Stimulated activated CD8-positive, alpha-beta memory T cell treated with anti-CD3 and anti-CD28 coated beads, Interleukin-15, amount 100 ng/mL, for 48 hours (primary cell): ENCODE measurements at places on chromosomes 1 and 21.

DNA sequence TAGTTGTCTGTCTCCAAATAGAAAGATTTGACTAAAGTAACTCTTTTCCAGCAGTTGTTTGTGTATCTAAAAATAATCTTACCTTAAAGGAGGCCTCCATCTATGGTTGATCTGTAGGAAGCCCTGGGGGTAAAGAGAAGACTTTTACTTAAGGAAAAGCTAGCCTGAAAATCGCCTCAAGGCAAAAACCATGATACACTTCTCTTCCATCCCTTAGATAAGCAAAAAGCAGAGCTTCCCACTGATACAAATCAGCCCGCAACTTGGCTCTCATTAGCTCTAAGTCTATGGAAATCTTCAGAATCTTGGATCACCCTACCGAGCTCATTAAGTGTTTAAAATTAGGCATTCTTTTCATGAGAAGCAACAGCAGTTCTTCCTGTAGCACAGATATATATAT, 576.9 kb upstream of the PTBP2 start:
- DNase-seq, result no peak

GRCh38 chr1:65141394-65141793, 6.6 kb upstream of the AK4 start:
- no peak for DNase-seq

DNA sequence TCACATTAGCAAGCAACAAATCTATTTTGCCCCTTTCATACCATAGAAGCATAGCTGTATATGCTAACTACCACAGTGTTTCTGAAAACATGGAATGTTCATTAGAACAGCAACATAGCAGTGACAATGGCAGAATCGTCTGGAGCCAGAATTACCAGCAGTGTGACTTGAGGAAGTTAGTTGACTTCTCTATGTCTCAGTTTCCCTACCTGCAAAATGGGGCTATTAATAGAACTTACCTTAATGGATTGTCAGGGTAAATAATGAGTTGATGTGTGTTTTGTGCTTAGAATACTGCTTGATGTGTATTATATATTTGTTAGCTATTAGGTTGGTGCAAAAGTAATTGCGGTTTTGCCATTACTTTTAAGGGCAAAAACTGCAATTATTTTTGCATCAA, 14.8 kb upstream of the GJA9 start:
- DNase-seq, result no peak

GRCh38 chr1:247329097-247329617, 2.5 kb downstream of the ZNF496 start:
- no peak for DNase-seq

DNA sequence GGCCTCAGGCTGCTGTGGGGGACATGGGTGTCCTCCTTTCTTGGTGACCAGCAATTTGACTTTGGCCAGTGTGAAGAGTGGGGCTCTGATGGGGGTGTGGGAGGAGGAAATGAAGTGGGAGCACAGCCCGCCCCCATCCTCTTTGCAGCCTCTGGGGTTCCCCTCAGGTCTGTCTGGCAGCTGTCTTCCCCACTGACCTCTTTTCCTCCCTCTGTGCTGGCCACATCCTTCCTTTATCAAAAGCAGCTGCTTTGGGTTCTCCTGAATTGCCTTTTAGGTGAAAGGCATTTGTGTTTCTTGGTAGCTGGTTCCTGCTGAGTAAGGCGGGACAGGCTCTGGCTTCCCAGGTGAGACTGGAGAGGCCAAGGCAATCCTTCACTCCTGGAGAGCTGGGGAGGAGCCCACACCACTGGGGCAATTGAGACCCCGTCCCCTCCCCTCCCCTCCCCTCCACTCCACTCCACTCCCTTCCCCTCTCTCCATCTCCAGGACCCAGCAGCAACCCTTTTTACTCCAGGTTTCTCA, 24.9 kb downstream of the PCAT6 start:
- DNase-seq, result no peak

DNA sequence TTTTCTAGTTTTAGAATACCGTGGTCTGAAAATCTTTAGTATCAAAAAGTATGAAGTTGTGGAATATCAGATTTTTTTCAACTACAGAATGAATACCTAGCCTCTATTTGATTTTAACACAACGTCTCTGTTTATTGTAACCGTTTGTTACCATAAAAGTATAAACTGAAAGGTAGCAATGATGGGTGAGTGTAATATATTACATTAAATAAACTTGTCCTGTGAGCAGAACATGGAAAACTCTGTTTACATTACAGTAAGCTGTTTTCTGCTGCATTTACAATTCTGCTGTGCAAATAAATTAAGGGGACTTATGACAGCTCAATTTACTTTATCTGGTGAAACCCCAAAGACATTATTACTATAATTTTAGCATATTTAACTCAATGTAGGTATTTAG, 62.5 kb downstream of the CHRM3 start:
- DNase-seq, result no peak

DNA sequence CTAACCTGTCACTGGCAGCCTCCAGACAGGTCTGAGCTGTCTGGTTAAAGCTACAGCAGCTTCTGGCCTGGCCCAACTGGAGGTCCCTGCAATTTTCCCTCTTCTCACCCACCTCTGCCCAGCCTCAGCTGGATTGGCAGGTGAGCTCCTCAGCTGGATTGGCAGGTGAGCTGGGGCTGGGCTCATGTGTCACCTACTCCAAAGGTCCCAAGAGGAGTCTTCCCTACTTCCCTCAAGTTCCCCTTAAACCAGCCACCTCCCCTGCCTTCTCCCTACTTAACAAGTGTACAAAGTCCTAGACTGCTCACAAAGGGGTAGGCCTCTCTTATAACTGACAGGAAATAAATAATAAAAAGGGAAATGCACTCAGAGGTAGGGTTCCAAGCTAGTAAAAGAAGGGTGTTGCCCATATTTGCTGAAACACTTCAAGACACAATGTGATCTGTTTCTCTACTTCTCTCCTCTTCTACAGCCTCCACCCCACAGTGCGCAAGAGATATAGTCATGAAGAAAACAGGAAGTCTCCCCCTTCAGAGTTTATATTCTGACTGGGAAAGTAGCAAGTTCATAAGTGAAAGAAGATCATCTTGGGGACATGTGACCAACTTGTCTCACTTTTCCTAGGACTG, at the start of gene GPA33:
Gene GPA33 (minus strand): TSS at position 64 of the 629 bp plus-strand sequence. CDS start 90 bp downstream, outside the sequence.
- no peak for DNase-seq

DNA sequence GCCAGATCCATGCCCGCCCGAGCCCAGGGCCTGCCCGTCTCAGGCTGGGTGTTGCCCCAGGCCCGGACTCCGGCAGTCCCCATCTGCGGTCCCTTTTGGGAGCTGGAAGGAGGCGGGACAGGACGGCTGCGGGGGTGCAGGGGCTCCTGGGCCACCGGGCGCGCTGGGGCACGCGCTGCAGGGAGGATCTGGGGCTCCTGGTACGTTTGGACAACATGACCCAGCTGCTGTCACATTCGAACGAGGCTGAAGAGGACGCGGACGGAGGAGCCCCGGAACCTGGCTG, 6.6 kb upstream of the CALML6 start:
- DNase-seq, result no peak

GRCh38 chr21:28758042-28758882, 234.4 kb downstream of the LTN1 start:
- no peak for DNase-seq

DNA sequence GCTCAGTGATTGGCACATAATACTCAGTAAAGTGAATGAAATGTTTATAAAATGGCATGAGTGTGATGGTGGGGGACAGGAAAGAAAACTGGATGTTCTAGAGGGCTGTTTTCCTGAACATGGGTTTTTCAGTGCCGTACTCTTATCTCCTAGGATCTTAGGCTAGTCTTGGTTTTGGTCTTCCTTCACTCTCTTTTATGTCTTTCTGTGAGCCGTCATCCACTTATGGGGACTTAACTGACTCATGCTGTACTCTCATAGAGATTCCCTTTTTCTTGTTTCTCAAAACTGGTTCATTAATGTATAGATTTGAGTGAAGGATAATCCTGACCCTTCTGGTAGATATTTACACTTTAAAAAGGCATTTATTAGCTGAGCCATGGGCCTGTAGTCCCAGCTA, 16.6 kb downstream of the AGO3 start:
- no peak for DNase-seq

- DNase-seq, result peak; percentile 53
Observed at GRCh38 chr1:30801771-30802198, 44.2 kb upstream of the LAPTM5 start.

GRCh38 chr1:184082541-184083415, 31.2 kb downstream of the TSEN15 start:
- DNase-seq, result no peak

GRCh38 chr1:114536043-114536442, 25.0 kb upstream of the TRIM33 start:
- no peak for DNase-seq

- no peak for DNase-seq
Observed at GRCh38 chr1:85404408-85404807, 60.6 kb downstream of the DDAH1 start.

DNA sequence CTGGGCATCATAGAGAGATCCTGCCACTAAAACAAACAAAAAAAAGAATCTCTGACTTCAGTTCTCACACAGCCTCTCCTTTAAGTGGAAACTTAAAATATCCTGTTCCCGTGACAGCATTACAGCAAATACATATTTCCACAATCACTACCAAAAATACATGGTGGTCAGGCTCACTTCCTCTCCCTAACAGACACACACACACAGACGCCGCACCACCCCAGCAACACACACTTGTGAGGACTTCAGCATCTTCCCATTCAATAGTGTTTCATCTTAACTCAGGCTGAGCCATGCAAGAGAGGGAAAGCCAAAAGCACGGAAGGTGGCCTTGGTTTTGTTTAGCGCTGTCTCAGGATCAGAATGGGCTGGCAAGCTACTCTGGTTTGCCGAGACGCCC, 21.9 kb downstream of the KIAA1614 start:
- DNase-seq, result no peak

GRCh38 chr1:10299151-10299550, 88.8 kb downstream of the KIF1B start:
- DNase-seq, result no peak

GRCh38 chr1:30449428-30450147, 273.8 kb downstream of the MATN1 start:
- DNase-seq, result no peak

DNA sequence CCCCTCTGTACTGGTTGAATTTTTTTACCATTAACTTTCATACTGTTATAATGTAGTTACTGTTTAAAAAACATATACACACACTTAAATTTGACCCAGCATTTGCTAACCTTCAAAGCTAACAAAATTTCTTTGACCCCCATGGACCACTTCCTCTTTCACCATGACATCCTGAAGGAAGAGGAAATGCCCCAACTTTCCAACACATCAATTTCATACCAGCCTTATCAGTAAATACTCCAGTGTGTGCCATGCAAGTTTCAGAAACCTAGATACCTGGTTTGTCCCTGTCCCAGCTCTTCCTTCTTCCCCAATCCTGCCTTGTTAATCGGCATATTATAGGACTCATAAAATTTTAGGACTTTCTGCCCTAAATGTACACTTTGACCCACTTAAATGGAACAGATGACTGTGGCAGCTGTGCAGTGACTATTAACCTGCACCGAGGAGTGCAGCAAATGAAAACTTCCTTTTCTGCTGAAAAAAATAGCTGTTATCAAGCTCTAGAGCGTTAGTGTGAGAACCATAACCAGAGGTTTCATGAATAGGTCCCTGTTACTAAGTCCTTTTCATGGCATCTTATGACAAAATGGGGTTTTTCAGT, 54.1 kb downstream of the DTL start:
- no peak for DNase-seq

GRCh38 chr1:111690306-111690617, 48.9 kb downstream of the INKA2 start:
- no peak for DNase-seq

GRCh38 chr1:68197891-68198290, 34.4 kb downstream of the WLS start:
- DNase-seq, result no peak

DNA sequence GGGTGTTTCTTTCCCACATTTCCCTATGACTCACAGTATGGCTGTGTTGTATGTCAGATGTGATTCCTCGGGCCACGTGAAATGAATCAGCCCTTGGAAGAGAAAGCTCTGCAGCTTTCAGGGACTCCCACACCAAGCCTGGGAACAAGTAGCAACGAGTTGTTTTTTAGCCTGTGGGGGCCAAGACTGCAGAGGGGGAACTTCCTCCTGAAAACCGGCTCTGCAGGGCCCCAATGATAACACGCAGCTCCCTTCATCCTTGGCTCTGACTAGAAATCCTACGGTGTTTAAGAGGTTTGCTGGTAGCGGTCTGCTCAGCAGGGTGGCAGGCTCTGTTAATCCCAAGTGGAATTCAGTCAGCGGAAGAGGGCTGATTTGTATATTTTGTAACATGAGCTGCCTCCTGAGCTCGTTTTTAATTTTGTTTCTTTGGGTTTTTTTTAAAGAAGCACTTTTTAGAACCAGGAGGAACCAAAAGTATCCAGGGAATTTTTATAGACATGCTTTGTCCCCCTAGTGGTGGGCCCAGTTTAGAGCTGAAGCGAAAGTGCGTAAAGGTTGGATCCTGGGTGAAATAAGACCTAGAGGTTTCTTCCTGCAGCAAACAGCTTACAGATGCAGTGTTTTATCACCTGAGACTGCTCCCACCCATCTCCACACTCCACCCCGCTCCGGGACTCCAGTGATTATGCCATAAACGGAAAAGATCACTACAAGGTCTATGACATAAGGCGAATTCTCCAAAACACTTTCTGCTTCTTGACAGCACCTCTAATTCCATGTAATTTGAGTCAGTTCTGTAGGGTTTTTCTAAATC, 48.8 kb downstream of the LAMC2 start:
- no peak for DNase-seq

GRCh38 chr1:213122514-213122929, 71.5 kb downstream of the RPS6KC1 start:
- DNase-seq, result no peak

GRCh38 chr1:59176471-59176870, 120.4 kb upstream of the FGGY start:
- no peak for DNase-seq

- no peak for DNase-seq
Observed at GRCh38 chr1:8390707-8391106, 72.8 kb downstream of the SLC45A1 start.

- DNase-seq, result no peak
Observed at GRCh38 chr1:53367503-53368313, 39.8 kb upstream of the LRP8 start.

DNA sequence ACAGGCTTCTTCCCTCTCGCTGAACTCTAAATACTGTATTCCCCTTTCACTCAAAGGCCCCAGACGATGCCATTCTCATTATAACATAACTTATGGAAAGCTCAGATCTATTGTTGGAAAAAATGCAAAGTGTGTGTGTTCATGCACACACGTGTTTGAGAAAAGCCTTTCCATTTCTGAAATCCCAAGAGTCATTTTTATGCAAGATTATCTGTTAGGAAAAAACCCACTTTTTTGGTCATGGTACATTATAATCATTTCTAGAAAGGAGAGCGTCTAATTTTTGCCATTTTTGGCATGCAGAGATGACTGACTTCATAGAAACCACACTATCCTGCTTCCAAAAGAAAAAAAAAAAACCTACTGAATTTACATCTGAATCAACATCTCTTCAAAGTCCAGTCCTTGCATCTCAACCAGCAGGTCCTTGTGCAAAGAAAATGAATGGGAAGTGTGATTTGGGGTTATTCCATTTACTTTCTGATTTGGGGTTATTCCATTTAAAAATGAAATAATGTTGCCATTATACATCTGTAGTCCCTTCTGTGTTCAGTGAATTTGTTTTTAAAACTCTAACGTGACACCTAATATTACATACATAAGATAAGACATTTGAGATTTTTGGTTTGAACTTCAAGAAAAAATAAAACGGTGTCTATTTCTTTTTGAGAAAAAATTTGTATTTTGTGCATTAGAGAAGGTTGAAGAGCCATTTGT, 150.3 kb downstream of the DHRS3 start:
- DNase-seq, result no peak
